Spinal cord (tissue), 10 donors: ENCODE measurements at places on chromosomes 11 and 22. TPM values are rescaled to one million over a fixed set of nuclear protein-coding genes. Genes with fewer than 3 reads are reported as not detected.

The KCNJ5 gene
- 1.6 TPM for total RNA-seq

The SPDYC gene
- not detected for total RNA-seq

GRCh38 chr11:128488471-128488870 is 98.9 kb downstream of the ETS1 start:
- H3K27ac ChIP-seq = no peak overlapping the region
- H3K36me3 ChIP-seq = no peaks in the 10 kb centered on the region
- no peak overlapping the region for H3K4me3 ChIP-seq
- no peaks in the 10 kb centered on the region for H3K4me1 ChIP-seq

DNA sequence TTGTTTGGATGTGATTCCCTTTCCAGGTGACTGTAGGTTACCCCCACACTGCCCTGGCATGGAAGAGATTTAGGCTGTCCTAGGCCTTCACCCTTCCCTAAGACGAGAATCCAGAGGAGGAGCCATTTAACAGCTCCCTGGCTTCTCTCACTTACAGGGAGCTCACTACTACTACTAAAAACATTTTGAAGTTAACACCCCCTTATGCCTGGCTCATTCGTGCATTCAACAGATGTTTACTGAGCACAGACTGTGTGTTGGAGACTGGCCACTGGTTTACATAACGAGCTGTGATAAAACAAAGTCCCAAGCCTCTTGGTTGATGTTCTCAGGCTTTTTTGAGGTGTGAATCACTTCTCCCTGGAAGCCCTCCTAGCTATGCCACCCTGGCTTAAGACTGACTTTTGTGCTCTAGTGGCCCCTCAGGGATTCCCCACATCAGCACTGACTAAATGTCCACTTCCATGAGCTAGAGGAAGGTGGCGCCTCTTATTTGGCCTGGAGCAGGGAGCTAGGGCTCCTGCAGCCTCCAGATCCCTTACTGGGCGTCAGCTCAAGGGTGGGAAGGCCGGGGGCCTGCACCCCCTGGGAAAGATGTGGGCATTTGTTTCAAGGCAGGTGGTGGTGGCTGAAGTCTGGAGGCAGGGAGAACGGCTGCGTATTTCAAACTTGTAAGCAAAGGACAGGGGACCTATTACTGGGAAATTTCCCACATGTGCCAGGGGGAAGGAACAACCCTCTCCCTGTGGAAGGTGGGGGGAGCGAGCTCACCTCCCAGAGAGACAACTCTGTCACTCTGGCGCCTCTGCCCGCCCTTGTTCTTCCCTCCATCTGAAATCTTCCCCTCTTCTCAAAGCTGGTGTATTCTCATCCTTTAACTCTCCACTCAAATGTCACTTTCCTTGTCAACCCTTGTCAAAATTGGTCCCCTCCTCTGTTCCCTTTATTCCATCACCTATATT is 19.4 kb upstream of the MALAT1 start:
- peaks cover 40% of the 10 kb centered on the region for H3K4me1 ChIP-seq
- H3K27ac ChIP-seq = peak overlapping the region; percentile 99
- DNase-seq = no peak
- H3K4me3 ChIP-seq = peak overlapping the region; percentile 26

GRCh38 chr11:111674941-111675340 is 72.7 kb downstream of the SIK2 start:
- H3K27ac ChIP-seq = no peak overlapping the region
- H3K36me3 ChIP-seq = peaks cover 11% of the 10 kb centered on the region
- H3K4me1 ChIP-seq = no peaks in the 10 kb centered on the region
- H3K27me3 ChIP-seq = no peaks in the 10 kb centered on the region
- no peak for DNase-seq

DNA sequence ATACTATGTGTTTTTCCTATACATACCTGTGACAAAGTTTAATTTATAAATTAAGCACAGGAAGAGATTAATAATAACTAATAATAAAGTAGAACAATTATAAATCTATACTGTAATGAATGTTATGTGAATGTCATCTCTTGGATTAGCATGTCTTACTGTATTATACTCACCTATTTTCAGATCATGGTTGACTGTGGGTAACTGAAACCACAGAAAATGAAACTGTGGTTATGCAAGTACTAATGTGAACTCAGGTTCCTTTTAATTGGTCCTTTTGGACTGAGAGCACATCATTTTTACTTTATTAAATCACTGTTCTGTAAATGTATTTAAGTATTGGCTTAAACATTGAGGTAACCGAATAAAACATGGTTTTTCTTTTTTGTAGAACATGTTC is 108.8 kb downstream of the PPP6R3 start:
- no peaks in the 10 kb centered on the region for H3K27me3 ChIP-seq
- no peak overlapping the region for H3K4me3 ChIP-seq
- no peak overlapping the region for H3K27ac ChIP-seq
- H3K36me3 ChIP-seq = peaks cover 15% of the 10 kb centered on the region

DNA sequence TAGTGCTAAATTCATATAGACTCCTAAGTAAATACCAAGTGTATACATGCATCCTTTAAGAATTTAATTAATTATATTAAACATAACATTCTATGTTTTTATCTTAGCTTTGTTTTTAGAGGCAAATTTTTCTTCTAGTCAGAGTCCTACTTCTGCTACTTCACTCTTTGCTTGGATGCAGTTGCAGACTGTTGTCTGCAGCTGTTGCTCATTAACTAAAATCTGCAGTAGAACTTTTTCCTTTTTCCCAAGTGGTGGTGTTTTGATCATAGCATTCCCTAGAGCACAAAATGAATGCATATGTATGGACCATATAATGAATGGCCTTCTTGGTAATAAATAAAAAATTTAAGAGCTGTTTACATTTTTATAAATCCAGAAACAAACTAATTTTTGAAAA is 198.3 kb downstream of the CASP12 start:
- H3K27me3 ChIP-seq = no peaks in the 10 kb centered on the region
- no peaks in the 10 kb centered on the region for H3K36me3 ChIP-seq
- DNase-seq = no peak
- no peak overlapping the region for H3K4me3 ChIP-seq
